ENCODE measurements at places on chromosomes 4 and X.

- no peak for DNase-seq
Observed at GRCh38 chr4:10460313-10461047, 3.3 kb upstream of the ZNF518B start.

DNA sequence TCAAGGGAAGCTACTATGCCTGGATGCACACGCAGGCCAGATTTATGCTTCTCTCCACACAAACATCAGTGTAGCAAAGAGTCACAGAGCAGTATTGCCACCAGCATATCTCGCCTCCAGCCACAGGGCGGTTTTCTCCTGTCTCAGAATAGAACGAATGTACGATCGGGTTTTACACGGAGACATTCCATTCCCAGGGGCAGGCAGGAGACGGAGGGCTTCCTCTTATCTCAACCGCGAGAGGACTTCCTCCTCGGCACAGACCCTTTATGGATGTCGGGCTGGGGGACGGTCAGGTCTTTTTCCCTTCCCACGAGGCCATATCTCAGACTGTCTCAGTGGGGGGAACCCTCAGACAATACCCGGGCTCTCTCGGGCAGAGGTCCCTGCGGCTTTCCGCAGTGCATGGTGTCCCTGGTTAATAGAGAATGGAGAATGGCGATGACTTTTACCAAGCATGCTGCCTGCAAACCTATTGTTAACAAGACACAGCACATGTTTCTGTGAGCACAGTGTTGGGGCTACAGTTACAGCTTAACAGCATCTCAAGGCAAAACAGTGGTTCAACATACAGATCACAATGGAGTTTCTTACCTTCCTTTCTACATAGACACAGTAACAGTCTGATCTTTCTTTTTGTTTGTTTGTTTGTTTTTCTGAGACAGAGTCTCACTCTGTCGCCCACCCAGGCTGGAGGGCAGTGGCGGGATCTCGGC lies 24.1 kb downstream of the CSF2RA start:
- DNase-seq = no peak

GRCh38 chrX:150879855-150880807 lies 18.3 kb downstream of the CD99L2 start:
- DNase-seq = no peak

DNA sequence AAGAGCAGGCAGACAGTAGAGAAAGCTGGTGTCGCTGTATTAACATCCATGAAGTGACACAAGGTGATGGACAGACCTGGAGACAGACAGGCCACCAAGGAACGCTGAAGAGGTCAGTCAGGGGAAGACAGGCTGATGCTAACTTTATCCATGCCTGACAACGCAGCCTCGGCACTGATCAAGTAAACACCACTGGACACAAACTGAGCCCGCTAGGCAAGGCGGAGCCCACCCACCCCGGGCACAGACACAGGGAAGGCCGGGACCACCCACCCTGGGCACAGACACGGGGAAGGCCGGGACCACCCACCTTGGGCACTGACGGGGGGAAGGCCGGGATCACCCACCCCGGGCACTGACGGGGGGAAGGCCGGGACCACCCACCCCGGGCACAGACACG lies 18.8 kb downstream of the PPP2R3B start:
- DNase-seq = no peak

- peak; percentile 20 for DNase-seq
Observed at GRCh38 chrX:136636121-136636520, 11.8 kb upstream of the CD40LG start.

DNA sequence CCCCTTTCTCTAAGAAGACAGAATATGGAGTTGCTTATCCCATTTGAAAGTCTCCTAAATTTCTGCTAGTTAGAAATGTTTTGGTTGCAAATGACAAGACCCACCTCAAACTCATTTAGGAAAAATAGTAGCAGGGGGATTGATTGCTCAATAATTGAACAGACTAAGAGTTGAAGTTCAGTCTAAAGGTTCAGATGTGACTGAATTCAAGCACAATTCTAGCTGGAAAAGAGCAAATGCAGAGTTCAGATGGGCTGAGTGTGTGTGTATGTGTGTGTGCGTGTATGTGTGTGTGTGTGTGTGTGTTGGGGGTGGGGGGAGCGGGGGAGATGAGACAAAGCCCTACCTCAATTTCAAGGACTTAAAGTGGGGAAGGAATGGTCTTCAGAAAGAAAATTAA lies 35.7 kb upstream of the SH3D19 start:
- DNase-seq = no peak

GRCh38 chrX:545452-545885 lies 85.1 kb upstream of the SHOX start:
- DNase-seq = no peak

DNA sequence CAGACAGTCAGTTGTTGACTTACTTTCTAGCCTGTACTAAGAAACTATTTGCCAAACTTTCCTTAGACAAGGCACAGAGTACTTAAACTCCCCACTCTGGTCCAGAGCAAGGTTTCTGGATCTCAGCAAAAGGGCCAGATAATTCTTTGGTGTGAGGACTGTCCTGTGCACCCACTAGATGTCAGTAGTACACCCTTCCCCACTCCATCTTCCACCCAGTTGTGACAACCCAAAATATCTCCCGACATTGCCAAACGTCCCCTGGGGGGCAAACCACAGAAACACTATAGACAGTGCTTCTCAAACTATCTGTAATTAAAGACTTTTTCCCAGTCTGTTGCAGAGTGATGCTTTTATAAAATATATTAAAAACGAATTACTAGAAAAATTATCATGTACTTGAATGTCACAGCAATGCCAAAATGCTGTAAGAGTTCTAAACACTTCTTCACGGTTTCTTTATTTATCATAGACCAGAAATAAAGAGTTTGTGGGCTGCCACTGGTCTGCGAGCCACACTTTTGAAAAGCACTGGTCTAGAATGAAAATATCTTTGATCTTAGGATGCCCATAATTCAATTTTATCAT lies 203.5 kb downstream of the PRDM5 start:
- peak; percentile 52 for DNase-seq

GRCh38 chrX:136162827-136163570 lies 15.7 kb downstream of the FHL1 start:
- no peak for DNase-seq

DNA sequence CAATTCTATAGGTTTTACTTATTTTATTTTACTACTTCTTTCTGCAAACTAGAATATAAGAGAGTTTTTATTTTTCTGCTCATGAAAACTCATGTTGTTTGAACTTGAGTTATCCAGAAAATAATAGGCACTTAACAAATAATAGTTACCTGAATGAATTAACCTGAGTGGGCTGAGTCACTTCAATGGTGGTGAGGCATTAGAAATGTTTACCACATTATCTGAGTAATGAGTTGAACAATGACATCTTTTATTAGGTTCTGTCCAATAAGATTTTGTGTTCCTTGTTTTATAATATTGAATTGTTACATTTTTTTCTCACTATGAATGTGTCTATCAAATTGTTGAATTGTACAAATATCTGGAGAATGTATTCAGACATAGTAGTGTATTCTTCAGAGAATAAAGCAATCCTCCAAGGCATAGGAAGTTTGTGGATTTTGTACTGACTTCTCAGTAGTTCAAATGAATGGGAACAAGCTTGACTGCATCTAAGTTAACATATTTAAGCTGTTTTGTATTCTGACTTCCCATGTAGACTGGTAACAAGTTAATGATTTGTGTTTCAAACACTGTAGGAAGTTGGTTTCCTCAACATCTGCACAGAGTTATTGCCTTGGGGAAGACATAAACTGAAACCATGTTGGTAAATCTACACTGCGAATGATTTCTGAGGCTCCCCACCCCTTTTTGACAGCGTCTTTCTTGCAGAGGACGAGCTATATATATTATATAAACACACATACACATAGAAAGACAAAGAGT lies 1808.9 kb upstream of the TENM3 start:
- DNase-seq = no peak

DNA sequence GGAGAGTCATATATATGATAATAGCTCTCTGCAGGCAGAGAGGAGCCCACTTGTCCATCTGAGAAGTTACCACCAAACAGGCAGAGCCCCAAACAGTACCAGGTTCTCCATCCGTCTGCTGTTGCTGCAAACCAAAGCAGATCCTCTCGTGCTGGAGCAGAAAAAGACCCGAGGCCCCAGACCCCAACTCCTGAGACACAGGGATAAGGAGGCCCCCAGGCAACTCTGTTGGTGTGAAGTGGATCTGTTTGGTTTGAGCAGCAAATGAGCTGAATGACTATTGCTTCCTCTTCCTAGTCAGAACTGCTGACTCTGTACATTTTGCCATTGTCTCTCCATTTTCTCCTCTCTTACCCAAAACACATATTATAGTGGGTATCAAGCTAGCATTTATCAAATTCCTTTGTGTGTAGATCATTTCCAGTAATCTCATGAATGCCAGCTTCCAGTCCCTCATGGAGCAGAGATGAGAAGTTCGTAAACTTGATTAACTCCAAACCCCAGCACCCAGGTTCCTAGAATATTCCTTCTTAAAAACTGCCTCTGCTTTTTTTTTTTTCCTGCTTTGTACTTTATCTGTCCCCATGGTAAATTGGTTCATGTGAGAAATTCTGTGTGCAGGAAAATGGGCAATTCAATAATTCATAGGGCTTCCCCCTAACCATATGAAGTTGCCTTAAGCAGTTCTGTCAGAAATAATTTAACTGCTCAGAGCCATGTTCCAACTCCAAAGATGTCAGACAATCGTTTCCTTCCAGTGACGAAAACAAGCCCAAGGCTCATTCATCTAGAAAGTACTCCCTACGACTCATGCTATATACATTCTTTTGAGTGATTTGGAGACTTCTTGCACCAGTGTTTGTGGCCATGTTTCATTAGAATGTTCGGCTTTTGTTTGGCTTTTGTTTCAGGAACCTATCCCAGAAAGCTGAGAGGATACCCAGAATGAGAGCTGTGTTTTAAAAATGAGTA lies 98.6 kb upstream of the ATXN3L start:
- DNase-seq = no peak

DNA sequence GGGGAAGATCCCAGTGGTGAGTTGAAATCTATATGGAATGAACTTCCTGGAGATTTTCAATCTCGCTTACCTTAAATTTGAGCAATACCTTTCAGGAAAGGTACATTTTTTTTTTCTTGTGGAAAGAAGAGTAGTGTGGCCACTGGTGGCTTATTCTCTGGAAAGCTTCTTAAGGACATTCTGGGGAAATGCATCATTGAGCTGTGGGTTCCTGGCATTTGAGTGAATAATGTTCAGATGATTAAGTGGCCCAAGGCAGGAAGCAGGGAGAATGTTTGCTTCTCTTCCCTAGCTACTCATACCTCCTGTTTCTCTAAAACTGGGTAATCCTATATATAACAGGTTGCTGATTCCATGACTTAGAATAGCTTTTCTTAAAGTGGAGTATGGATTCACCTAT lies 31.8 kb downstream of the STAG2 start:
- no peak for DNase-seq

GRCh38 chr4:8283631-8284121 lies 14.1 kb downstream of the HTRA3 start:
- DNase-seq = no peak

GRCh38 chr4:72275381-72275780 lies 243.6 kb downstream of the NPFFR2 start:
- no peak for DNase-seq

- DNase-seq = peak; percentile 32
Observed at GRCh38 chr4:102180046-102180445, 165.2 kb downstream of the SLC39A8 start.

GRCh38 chr4:140754918-140755773 lies 1.0 kb downstream of the TBC1D9 start:
- DNase-seq = peak; percentile 26

- no peak for DNase-seq
Observed at GRCh38 chrX:120697053-120697452, 67.2 kb upstream of the C1GALT1C1 start.

- DNase-seq = peak; percentile 42
Observed at GRCh38 chrX:137565921-137566745, at the start of gene ZIC3. TSS of gene ZIC3 (plus strand) at chrX:137566127. CDS start at chrX:137566692, 565 bp downstream.

DNA sequence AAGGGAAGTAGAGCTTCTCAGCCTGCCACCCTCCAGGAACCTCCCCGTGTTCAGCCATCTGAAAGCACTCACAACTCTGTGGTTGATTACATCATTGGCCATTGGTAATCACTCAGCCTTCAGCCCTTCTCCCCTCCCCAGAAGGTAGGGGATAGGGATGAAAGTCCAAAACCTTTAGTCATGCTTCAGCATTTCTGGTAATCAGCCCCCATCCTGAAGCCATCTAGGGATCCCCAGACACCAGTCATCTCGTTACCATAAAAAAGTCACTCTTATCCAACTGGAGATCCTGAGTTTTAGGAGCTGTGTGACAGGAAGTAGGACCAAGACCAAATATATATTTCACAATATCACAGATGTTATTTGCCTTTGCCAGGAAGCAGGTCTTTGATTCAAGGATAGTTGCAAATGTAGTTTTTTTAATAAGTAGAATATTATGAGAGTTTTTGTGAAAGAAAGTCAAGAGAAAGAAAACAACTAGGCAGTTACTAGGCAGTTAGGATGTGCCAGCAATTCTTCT lies 364.6 kb upstream of the NOCT start:
- DNase-seq = no peak

DNA sequence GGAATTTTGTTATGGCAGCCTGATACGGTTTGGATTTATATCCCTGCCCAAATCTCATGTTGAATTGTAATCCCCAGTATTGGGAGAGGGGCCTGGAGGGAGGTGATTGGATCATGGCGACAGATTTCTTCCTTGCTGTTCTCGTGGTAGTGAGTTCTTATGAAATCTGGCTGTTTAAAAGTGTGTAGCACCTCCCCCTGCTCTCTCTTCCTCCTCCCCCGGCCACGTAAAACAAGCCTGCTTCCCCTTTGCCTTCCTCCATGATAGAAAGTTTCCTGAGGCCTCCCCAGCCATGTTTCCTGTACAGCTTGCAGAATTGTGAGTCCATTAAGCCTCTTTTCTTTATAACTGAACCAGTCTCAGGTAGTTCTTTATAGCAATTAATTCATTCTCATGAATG lies 37.9 kb downstream of the SUPT20HL2 start:
- no peak for DNase-seq

DNA sequence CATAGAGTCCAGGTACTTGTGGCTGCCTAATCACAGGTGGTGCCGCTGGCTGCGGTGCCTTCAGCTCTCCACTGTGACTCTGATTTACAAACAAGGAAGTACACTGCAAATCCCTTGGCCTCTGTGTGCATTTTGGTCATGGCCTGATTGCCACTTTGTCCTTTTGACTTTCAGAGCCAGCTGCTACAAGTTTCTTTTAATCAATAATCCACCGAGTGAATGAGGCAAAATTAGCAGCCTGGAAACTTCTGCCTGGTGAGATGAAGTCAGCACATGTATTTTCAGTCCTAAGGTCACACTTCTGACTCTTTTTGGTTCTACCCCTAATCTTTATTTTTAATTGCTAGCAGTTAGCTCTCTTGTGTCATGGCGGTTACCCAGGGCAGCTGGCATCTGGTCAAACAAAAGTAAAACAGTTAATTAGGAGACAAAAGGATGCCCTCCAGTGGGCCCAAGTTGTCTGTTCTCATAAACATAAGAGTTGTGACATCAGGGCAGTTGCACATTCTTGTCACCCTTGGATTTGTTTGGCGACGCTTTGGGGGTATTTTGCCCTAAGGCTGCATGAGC lies 62.3 kb upstream of the LNX1 start:
- peak; percentile 74 for DNase-seq

DNA sequence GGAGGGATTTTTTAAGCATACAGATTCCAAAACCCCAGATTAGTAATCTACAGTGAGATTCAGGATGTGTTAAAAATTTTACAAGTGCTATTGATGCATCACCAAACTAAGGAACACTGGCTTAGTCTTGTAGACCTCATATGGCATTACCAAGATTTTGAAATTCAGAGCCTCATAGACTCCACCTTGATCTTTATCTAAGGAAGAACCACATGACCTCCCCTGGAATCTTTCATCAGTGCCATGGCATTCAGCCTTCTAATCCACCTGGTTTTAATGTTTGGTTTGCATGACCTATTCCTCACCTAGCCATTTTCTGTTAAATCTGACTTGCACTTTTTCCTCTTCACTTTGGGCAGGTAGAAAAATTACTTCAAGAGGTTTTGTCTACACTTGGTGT lies 171.6 kb downstream of the NKX6-1 start:
- no peak for DNase-seq
